Smooth muscle cell of bladder (primary cell): ENCODE measurements at places on chromosomes 2 and 18. TPM values are rescaled to one million over a fixed set of nuclear protein-coding genes. Genes with fewer than 3 reads are reported as not detected.

AMER3 gene
- not detected in 2 replicates for total RNA-seq

MAP3K19 gene
- total RNA-seq = not detected in 2 replicates

PRKAG3 gene
- not detected in 2 replicates for total RNA-seq

FER1L5 gene
- total RNA-seq = 1.3 and 1.4 TPM in 2 replicates

SETBP1 gene
- total RNA-seq = 0.85 and 2.8 TPM in 2 replicates

BCL11A gene
- 0.14 TPM in 1 of 2 replicates, not detected in the other for total RNA-seq
